ENCODE measurements at places on chromosomes 11 and 22.

GRCh38 chr11:45803971-45804760, 783 bp upstream of the SLC35C1 start:
- DNase-seq: no peak

DNA sequence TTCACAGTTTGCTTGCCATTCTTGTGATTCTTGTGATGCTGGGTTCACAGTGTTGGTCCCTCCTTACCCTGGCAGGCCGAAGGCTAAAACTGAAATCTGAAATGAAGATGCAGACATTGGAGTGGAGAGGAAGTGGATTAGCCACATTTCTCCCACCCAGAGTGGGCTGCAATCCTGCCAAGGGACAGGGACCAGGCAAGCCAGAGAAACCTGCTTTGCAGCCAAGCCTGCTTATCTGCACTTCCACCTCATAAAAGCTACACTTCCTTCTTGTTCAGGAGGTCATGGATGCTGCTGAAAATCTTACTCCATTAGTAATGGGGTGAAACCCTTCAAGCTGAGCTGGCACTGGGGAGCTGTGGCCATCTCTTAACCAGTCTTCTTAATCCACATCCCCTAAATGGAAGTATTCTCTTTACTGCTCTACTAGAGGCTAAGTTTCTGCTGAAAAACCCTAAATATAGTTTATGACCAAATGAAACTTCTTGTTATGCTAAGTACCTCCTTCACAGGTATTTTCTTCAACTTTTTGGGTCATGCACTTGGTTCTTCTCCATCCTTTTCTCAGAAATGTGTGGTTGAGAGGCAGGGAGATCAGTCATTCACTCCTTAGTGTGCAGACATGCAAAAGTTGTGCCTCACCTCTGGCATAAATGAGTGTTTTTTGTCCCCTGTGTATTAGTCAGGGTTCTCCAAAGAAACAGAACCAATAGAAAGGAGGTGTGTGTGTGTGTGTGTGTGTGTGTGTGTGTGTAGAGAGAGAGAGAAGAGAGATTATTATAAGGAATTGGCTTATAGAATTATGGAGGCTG, 133.9 kb upstream of the BMAL1 start:
- no peak for DNase-seq

DNA sequence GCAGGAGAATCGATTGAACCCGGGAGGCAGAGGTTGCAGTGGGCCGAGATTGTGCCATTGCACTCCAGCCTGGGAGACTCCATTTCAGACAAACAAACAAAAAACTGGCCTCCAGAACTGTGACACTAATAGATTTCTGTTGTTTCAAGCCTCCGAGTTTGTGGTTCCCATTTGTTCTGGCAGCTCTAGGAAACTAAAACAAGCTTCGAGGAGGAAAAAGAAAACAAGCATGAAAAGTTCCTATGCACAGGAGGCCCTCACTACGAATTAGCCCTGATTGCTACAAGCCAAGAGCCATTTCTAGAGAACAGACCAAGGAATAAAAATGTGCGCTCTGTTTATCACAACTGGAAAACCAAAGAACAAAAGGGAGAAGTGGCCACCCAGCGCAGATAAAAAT, 47.8 kb upstream of the SHANK2 start:
- DNase-seq: no peak

GRCh38 chr11:85652786-85653447, 5.2 kb downstream of the TMEM126A start:
- no peak for DNase-seq

DNA sequence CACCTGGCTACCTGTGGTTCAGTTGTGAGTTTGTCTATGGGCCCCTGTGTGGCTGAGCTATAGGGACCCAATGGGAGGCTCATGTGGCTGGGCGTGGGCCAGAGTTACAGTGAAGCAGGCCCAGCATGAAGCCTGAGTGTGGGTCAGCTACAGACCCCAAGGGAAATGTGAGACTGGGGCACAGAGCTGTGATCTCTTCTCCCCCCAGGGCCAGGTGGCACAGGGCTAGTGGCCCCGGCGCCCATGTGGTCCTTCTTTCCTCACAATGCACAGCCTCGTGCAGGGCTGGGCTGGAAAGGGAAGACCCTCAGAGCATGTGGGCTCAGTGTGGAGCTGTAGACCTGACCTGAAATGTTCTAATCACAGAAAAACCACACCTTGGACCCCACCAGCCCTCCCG, 71.6 kb upstream of the NECTIN1 start:
- DNase-seq: no peak

DNA sequence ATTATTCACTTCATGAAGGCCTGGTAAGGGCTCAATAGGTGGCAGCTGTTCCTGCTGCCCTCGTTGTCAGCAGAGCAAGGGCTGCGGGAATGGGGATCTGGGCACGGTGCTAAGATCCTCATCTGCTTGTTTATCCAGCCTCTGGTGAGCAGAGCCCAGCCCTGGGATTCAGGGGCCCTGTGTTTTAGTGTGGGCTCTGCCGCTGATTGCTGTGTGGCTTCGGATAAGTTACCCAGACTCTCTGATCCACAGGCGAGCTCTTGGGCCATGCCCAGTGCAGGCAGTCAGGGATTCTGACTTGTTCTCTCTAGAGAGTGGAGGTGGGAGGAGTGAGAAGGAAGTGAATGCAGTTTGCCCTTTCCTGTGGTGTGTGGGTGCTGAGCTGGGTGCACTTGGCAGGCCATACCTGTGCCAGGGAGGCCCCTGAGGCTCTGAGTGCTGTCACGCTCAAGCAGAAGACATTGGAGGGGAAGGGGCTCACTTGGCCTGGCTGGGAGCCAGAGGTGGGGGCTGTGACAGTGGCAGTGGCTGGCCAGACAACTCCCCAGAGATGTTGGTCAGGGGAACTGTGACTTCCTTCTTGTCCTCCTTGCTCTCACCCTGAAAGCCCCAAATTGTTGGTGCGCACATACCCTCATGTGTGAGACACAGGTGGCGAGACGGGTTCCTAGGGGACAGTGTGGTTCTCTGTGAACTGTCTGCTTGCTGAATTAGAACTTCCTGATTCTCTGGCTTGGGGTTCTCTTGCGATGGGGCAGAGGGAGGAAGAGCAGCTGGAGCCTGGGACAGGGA, 43.7 kb downstream of the CD82 start:
- DNase-seq: peak; percentile 64

DNA sequence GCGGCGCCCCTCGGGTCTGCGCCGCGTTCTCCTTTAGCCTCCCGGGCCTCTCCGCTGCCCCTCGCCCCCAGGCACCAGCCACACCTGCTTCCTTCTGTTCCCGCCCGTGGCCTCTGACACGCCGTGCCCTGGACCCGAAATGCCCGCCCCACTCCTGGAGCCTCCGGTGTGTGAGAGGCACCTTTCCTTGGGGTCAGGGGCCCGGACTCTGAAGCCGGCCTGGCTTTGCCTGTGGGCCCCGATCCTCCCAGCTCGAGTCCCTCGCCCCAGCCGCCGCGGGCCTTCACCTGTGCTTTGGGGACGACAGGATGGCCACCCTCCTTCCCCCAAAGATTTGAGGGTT, 661 bp upstream of the CDPF1 start:
- no peak for DNase-seq

DNA sequence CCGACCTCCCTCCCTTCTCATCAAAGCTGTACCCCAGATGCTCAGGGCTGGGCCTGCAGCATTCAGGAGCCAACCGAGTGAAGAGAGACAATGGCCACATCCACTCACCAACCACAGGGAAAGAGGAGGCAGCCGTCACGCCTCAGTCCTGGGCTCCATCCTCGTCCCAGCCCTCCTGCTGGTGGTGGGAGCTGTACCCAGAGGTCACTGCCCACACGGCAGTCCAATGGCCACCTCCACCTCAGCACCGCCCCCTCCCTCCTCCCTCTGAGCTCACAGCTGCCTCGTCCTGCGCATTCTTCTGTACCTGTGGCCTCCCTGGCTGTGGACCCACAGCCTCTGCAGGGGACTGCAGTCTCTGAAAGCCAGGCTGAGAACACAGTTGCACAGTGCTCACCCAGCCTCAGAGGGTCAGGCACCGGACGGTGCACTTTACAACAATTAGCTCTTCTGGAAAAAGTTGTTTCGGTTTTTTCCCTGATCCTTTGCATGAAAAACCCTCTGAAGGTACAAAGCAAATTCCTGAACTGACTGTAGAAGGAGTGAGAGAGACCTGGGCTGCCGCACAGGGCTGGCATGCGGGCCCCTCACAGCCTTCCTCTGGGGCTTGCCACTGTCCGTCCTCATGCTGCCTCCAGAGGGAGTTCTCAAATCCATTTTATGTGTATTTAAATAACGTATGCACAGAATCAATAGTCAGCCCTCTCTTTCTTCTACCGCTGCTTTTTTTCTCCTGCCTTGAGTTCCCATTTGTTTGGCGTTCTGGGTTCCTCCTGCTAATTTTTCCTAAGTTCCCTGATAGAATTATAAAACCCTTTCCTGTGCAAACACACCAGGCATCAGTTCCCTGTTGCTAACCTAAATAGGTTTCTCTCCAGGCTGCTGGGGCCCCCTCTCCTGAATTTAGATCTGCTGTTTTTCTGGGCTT, 52.7 kb downstream of the PHF21B start:
- DNase-seq: no peak

GRCh38 chr11:87136236-87136635, 98.5 kb downstream of the TMEM135 start:
- DNase-seq: no peak

DNA sequence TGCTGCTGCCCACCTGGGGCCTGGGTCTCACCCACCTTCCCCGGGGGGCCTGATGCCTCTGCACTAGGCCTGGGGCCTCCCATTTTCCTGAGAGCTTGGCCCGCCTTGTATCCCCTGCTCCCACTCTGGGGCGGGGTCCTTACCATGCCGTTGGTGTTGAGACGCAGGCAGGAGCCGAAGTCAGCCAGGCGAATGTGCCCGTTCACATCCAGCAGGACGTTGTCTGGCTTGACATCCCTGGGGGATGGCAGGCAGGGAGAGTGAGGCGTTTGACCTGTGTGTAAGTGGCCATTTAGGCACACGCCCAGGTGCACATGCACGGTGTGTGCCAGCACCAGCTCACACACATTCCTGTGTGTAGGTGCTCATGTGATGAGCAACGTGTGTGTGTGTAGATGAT, 5.1 kb downstream of the CDC42BPG start:
- no peak for DNase-seq

- DNase-seq: no peak
Observed at GRCh38 chr11:45385423-45385822, 99.3 kb upstream of the SYT13 start.

GRCh38 chr11:125165843-125166763, 1.6 kb downstream of the PKNOX2 start:
- DNase-seq: no peak

DNA sequence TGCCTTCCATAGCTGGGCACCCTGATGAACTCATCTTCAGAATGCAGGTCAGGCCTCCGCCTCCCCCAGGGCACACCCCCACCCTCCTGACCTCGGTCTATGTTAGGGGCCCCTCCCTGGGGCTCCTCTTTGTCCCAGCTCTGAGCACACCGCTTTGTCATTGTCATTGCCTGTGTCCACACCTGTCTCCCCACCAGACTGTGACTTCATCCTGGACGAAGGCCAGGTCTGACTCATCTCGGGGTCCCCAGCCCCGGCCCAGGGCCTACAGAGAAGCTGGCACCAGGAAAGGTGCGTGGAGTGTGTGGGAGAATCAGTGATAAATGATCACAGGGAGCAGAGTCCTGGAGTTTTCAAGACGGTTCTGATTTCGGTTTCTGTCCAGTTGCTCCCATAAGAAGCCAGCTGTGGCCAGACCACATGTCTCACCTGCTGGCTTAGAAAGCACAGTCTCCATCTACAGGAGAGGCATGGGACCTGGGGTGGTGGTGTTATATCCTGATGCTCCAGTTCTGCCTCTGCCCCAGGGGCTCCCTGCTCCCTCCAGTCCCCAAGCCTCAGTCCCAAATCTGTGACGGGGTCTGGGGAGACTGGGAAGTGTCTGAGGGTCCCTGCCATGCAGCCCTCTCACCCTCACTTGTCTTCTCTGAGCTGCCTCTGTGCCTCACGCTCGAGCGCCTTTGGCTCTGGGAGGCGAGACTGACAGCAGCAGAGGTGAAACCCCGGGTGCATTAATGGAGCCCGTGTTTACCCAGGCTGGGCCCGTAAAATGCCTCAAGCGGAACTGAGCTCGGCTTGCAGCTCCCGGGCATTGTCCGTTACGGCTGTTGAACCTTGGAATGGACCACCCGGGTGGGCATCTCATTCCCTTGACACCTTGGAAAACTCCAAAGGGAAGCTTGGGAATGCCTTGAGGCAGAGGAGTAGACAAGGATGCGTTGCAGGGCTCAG, 85.5 kb upstream of the WNT11 start:
- no peak for DNase-seq

GRCh38 chr11:34565417-34566207, 52.0 kb upstream of the ELF5 start:
- DNase-seq: no peak

DNA sequence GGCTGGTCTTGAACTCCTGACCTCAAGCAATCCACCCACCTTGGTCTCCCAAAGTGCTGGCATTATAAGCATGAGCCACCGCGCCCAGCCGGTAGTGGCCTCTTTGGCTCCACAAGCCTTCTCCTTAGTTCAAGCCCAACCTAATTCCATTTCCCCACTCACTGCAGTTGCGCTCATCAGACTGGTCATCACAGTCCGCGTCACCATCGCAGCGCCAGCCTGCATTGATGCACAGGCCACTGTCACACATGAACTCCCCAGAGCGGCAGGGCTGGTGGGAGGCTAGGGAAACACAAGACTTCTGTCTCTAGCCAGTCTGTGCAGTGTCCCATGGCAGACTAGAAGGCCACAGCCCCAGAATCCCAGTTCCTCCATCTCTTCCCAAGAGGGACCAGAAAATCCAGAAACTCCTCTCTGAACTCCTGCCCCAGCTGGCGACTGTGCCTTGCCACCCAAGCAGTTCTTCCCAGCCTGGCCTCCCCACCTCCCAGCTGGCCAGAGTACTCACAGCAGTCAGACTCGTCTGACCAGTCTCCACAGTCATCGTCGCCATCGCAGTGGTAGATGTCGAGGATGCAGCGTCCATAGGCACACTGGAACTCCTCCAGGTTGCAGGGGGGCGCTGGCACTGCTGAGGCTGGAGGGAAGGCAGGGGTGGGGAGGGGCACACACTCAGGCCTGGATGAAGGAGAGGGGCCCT, 19.8 kb downstream of the LRP4 start:
- no peak for DNase-seq

- peak; percentile 52 for DNase-seq
Observed at GRCh38 chr11:94129512-94130297, 1.1 kb downstream of the PANX1 start.

GRCh38 chr11:292211-293121, 3.5 kb downstream of the PGGHG start:
- no peak for DNase-seq

- DNase-seq: peak; percentile 19
Observed at GRCh38 chr22:24727218-24727851, 47.2 kb downstream of the PIWIL3 start.

- no peak for DNase-seq
Observed at GRCh38 chr11:36792996-36793914, 195.2 kb upstream of the RAG2 start.

GRCh38 chr22:18035751-18036150, 11.4 kb upstream of the MICAL3 start:
- DNase-seq: no peak
